Upper lobe of left lung (tissue), 6 donors: ENCODE measurements at places on chromosomes 3 and 15.

GRCh38 chr3:178078953-178079352, 457.3 kb upstream of the KCNMB2 start:
- DNase-seq: no peak

DNA sequence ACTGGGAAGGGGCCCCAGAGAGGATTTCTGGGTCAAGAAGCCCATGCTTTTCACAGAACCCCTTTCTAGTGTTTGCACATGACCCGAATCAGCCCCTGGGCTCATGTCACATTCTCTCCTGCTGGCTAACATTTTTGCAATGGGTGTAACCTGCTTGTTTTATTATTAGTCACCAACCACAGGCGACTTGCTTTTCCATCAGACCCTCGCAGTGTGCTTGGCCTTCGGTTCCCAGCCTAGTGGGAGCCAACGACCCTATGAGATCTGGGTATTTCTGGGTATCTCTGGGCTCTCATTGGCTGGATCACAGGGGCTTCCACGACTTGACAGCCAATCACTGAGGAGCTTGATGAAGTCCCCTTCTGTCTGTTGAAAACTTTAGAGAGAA, 11.0 kb upstream of the FBLN2 start:
- DNase-seq: no peak

DNA sequence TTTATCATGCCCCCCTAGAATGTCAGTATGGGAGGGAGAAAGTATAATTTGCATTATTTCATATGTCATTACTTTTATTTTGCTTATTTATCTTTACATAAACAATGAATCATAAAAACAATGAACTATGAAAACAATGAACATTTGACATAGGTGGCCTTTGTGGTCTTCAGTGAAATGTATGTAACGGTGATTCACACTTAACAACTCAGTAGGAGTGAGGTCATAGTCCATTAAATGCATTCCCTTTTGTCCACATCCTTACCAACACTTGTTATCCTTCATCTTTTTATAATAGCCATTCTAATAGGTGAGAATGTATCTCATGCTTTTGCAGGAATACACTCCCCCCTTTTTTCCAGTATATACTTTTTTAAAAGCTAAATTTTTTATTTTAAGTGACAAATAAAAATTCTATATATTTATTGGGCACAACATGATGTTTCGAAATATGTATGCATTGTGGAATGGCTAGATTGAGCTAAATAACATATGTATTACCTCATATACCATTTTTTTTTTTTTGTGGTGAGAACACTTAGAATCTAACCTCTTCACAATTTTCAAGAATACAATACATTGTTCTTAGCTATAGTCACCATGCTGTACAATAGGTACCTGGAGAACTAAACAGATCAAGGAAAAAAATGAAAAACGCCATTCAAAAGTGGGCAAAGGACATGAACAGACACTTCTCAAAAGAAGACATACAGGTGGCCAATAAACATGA, 189.5 kb downstream of the WDR72 start:
- DNase-seq: no peak

GRCh38 chr15:46703020-46703861, 1014.1 kb upstream of the SEMA6D start:
- DNase-seq: no peak

DNA sequence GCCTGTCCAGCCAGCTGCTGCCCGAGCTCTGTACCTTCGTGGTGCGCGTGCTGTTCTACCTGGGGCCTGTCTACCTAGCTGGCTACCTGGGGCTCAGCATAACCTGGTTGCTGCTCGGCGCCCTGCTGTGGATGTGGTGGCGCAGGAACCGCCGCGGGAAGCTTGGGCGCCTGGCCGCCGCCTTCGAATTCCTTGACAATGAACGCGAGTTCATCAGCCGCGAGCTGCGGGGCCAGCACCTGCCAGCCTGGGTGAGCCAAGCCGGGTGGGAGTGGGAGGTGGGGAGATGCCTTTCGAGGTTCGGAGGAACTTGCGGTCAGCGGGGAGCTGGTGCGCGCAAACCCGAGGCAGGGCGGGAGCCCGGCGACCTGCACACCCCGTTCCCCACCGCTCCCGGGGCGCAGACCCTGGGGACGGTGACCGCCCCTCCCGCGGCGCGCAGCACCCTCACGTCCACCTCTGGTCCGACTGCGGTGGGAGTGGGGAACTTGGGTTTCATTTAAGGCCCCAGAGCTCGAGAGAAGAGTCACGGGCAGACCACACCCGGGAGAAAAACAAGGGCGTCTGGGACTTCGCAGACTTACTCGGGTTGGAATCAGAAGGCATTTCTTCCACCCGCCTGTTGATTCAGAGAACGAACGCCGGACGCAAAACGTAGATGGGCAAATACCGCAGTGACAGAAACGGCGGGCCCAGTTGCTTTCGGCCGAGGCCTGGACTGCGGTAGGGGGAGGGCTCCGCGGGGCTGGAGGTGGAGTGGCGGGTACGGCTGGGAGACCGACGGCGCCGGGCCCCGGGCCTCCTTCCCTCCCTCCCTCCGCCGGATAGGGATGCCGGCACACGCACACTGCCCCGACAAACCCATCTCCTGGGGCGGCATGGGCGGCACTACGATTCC, 708 bp downstream of the ESYT3 start:
- DNase-seq: no peak

GRCh38 chr3:111954228-111954990, 24.4 kb upstream of the ABHD10 start:
- no peak for DNase-seq

DNA sequence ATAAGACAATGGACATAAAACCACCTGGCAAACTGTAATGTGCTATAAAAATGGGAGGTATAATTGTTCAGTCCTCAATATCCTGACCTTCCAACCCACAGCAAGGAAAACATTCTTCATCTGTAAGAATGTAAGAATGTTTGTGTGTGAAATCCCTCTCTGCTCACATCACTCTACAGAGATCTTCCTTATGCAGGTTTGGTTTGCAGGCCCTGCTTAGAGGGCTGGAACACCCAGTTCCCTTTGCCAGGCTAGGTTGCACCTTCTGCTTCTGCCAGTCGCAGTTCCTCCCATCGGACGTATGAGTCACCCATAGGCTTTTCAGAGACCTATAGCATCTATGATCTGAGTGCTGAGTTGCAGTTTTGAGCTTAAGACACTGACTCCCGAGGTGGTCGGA, 24.1 kb upstream of the MINAR1 start:
- no peak for DNase-seq

DNA sequence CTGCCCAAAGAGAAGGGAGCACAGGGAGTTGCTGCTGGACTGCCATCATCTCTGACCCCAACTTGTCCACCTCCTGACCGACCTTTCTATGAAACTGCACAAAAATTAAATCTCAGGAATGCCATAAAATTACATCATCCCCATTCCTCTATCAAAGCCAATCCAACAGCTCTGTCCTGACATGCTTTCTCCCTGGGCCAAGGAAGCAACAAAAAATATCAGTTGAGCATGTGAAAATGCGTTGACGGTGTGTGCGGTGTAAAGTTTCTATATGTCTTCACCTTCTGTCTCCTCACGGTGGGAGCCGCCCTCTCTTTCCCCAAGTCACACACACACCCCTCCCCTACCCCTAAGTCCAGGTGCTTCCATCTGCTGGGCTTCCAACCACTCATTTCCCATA, 3.6 kb upstream of the ZNF774 start:
- DNase-seq: no peak
